Skin of body (tissue), 3 donors: ENCODE measurements at places on chromosomes 7 and 10. TPM values are rescaled to one million over a fixed set of nuclear protein-coding genes. Genes with fewer than 3 reads are reported as not detected.

Gene PTPRN2
- 0.99 TPM for total RNA-seq

Gene RTKN2
- 6.5 TPM for total RNA-seq

Gene RRP12
- 14.3 TPM for total RNA-seq

Gene PNLIPRP1
- total RNA-seq = not detected

Gene GATA3
- 16.0 TPM for total RNA-seq

Gene SSC4D
- 0.89 TPM for total RNA-seq

DNA sequence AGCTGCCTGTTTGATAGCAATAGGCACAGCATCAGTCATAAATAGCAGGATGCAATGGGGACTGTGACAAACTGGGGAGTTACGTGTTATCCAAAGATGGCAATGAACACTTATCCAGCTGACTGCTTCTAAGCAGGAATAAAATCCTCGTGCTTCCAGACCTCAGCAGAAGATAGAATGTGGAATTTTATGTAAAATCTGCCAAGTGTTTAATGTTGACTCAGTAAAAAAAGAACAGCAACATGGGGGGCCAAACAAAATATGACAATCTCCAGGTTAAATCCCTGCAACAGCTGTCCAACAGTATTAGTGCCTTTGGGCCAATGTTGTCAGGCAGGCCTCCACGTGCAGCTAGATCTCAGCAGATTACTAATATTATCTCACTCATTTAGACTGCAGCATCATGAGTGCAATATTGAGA, 127.3 kb downstream of the SEMA3C start:
- peak; percentile 30 for DNase-seq

- no peak for DNase-seq
These were observed 127.2 kb downstream of the SH3PXD2A start for GRCh38 chr10:103727991-103728689.

DNA sequence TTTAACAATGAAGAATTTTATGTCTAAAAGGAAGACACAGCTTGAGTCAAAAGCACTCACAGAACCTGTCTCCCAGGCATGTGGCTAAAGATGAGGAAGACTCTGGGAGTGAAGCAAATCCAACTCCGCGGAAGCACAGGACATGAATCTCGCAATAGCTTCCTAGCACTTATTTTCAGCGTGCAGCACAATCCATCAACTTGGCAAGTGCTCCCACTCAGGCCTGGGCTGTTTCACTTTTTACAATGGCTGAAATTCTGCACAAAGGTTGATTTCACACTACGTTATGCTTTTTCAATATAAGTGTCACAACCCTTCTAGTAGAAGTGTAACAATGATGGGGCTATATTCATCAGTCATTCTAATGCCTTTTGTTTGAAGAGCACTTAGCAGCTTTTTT, 180.2 kb downstream of the XPNPEP1 start:
- DNase-seq = no peak

GRCh38 chr10:11131112-11131639, 113.5 kb downstream of the CELF2 start:
- DNase-seq = no peak

- DNase-seq = no peak
These were observed 650.9 kb upstream of the GALNT17 start for GRCh38 chr7:70480927-70481569.

- no peak for DNase-seq
These were observed 16.9 kb downstream of the LHPP start for GRCh38 chr10:124478515-124478914.

DNA sequence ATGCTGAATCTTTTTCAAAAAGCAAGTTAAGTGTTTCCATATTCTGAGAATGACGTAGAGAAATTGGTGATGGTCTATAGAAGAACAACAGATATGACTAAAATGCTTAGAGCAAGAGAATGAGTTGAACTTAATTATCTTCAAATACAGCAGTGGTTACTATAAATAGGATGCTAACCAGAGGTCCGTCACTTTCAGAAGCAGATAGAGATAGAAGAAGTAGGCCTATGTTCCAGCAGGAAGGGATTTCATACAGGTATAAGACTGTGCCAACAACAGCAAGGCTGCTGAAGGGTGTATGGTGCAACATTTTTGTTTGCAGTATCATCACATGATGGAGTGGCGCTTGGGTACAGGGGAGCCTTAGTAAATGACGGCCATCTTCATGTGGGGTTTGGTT, 68.6 kb downstream of the HBP1 start:
- no peak for DNase-seq

GRCh38 chr7:24381894-24382505, 98.0 kb downstream of the NPY start:
- no peak for DNase-seq

- DNase-seq = no peak
These were observed 96.3 kb downstream of the JAZF1 start for GRCh38 chr7:28083998-28084985.

DNA sequence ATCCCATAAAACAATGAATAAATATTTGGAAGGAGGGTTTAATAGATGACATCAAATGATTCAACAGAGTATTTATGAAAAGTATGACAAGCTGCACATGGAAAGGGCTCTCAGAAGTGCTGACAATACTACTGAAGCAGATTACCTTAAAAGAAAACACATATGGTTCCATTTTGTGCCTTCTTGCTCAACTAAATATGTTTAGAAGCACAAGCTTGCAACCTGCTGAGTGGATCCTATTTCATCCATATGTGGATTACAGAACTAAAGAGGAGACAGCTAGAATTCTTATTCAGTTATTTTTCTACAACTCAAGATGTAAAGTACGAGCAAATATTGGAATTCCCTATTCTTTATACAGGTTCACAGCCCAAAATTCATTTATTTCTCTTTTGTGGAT, 340.6 kb downstream of the TFEC start:
- DNase-seq = peak; percentile 4

DNA sequence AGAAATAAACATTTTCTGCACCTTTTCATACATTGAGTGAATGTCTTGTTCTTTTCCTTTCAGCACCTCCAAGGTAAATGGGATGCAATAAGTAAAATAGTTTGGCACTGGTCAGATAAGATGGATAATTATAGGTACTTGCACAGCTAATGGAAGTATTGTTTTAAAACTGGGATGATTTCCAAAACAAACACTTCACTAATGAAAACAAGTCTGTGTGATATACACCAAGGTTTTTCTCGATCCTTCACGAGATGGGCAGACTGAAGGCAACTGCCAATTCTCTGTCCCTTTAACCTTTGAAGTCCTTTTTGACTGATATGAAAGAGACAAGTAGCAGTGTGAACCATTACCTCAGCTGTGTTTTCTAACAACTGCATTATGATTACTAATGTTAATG, 423.8 kb downstream of the GFRA1 start:
- no peak for DNase-seq

- DNase-seq = no peak
These were observed 62.2 kb upstream of the KDM7A start for GRCh38 chr7:140238778-140239652.

DNA sequence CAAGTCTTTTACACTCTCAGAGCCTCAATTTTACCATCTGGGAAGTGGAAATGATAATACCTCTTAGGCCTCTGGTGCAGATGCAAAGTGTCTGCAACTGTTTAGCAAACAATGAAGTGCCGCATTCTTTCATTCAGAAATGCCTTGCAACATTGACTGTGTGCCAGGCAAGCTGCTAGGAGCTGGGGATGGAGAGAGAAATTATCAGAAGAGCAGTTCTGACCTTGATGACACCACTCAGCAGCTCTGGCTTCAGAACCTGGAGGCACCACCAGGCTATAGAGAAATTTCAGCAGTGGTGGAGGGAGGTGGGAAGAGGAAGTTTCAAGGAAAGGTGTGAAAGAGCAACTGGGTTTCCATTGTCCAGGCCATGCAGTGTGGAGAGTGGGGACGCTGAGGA, 78.1 kb upstream of the HABP2 start:
- DNase-seq = peak; percentile 62

DNA sequence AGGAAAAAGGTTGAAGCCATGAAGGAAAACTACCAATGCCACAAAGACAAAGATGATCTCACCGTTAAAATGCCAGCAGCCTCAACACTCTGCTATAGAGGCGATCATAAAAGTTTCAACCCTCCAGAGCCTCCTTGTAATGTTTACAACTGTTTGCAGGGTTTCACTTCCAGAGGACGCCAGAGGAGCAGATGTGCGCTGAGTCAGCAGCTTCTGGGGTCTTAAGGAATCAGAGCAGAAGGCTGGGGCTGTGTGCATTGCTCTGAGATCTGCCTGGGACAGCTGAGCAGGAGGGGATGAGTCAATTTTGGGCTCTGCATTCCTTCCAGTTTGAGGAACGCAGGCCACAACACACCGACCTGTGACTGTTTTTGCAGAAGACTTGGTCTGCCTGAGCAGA, 98.3 kb downstream of the TMEM130 start:
- peak; percentile 81 for DNase-seq

DNA sequence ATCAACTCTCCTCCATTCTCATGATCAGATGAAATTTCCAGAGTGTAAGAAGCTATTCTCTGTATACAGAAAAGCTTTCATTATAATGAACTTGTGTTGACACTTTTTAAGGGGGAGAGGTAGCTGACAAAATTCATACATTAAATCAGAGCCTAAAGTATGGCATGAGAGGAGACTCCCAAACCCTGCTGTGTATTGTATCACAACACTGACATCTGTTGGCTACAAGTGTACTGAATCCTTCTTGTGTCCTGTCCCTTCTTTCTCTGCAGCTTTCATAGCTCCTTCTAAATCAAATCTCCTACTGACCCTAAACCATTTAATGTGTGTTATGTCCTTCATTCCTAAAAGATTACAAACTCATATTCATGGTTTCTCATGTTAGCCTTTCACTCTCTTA, 70.9 kb downstream of the GCC1 start:
- peak; percentile 18 for DNase-seq

GRCh38 chr7:98420966-98421612, 20.2 kb upstream of the BAIAP2L1 start:
- no peak for DNase-seq

DNA sequence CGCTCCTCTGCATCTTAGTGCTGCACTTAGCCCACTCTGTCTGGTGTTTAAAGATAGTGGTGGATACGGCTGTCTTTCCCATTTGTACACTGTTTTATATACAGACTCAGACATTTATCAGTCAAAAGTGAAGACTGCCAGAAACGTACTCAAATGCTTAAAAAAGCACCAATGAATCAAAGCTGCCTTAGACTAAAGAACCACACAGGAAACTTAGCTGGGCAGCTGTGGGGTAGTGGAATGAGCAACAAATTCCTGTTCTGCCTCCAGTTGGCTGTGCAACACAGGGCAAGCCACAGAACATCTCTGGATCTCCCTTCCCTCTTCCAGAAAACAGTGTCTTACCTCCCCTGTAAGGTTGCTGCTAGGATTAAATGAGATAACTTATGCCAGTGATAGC, 76.0 kb downstream of the ATXN7L1 start:
- no peak for DNase-seq

GRCh38 chr7:137626469-137627067, 220.2 kb downstream of the DGKI start:
- DNase-seq = no peak

DNA sequence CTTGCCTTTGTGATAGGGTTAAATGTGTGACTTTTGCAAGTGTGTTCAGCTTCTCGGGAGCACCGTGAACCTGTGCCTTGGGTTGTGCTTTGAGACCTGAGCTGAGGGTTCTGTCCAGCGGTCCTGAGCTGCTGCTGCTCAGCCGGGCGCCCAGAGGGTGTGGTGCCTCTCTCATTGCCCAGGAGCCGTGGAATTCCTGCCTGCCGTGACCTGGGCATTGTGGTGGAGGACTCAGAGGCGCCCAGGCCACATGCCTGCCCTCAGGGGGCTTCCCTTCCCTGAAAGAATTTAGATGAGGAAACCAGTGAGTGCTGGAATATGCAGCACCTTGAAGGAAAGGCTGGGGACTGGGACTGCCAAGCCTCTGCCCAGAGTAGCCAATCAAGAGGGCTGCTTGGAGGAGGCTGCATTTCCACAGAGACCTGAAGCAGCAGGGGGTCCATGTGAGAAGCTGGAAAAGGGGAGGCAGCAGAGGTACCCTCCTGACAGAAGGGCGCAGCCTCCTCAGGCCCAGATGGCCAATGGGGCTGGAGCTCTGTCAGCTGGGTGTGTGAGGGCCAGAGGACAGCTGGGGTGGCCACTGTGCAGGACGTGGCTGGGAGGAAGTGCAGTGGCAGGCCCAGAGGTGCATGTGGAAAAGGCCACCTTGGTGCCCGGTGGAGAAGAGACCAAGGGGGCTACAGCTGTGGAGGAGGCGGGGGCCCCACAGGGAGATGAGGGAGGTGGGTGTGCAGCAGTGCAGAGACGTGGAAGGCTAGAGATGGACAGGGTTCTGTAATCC, 107.3 kb downstream of the NKX6-2 start:
- DNase-seq = no peak

DNA sequence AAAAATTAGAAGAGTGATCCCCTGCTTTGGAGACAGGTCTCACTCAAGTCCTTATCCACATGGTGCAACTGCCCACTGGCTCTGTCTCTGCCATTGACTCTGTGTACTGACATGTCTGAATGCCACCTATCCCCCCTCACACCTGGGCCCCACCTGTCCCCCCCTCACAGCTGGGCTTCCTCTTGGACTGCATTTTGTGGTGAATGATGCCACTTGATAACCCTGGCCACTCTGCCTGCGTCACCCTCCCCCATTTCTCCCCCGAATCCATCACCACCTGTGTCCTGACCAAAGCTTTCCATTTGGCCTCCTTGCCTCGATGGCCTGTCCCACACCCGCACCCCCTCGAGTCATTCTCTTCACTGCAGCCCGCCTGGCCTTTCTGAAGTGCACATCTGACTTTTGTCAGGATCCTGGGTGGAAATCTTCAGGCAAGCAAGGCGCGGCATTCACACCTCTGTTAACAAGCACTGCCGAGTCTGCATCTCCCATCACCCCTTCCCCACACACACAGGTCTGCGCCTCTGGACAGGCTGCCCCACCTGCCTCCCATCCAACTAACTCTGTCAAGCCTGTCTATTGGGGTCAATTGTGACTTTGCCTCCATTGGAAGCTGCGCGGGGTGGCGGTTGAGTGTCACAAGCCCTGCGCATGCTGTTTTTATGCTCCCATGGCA, 175.3 kb upstream of the KLF14 start:
- DNase-seq = no peak

GRCh38 chr7:100080907-100081534, 502 bp downstream of the ZNF3 start:
- no peak for DNase-seq

DNA sequence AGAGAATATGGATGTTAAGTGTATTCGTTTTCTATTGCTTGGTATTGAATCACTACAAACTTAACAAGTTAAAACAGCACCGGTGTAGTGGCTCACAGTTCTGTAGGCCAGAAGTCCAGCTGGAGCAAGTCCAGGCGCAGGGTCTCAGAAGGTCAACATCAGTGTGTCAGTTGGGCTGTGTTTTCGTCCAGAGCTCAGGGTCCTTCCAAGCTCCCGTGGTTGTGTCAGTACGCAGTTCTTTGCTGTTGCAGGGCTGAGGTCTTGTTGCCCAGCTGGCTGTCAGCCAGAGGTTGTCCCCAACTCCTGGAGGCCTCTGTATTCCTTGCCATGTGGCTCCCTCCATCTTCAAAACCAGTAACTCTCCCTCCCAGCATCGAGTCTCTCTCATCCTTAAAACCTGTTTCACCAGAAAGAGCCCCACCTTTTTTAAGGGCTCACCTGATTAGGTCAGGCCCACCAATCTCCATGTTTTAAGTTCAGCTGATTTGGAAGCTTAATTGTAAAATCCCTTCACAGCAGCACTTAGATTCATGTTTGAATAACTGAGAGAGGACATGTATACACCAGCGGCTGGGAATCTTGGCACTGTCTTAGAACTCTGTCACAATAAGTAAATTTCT, 26.8 kb downstream of the ACADSB start:
- DNase-seq = no peak

GRCh38 chr7:112414855-112415490, 35.3 kb upstream of the IFRD1 start:
- DNase-seq = no peak
